HFF-Myc (cell line): ENCODE measurements at places on chromosomes 2 and 18.
A peak's percentile ranks its signal among the peaks of the same experiment; 100 is the strongest.

- peak; percentile 37 for DNase-seq
These were observed at the start of gene TYMS for GRCh38 chr18:657311-658000. Gene TYMS (plus strand): TSS chr18:657653. CDS start chr18:657743, 90 bp downstream.

DNA sequence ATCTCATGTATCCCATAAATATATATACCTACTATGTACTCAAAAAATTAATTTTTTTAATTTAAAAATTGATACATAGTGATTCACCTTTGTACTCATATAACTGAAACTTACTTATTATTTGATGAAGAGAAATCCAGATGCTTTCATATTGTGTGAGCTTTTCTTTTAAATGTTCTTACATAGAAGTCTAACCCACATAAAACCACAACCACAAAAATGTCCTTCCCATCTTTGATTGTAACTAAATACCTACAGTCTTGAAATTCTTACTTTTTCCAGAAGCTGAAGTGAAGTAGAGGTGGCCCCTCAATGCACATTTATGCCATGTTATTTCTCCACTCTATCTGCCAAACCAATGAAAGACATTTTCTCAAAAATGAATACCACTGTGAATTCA is 117.9 kb upstream of the COL5A2 start:
- no peak for DNase-seq

GRCh38 chr2:160730296-160730995 is 236.8 kb upstream of the RBMS1 start:
- no peak for DNase-seq

- no peak for DNase-seq
These were observed 337.9 kb downstream of the SATB2 start for GRCh38 chr2:199119796-199120195.
